NCI-H510A (cell line): ENCODE measurements at places on chromosomes 5 and 9.

GRCh38 chr9:115445655-115446054, 327.7 kb upstream of the TNC start:
- no peak for DNase-seq

DNA sequence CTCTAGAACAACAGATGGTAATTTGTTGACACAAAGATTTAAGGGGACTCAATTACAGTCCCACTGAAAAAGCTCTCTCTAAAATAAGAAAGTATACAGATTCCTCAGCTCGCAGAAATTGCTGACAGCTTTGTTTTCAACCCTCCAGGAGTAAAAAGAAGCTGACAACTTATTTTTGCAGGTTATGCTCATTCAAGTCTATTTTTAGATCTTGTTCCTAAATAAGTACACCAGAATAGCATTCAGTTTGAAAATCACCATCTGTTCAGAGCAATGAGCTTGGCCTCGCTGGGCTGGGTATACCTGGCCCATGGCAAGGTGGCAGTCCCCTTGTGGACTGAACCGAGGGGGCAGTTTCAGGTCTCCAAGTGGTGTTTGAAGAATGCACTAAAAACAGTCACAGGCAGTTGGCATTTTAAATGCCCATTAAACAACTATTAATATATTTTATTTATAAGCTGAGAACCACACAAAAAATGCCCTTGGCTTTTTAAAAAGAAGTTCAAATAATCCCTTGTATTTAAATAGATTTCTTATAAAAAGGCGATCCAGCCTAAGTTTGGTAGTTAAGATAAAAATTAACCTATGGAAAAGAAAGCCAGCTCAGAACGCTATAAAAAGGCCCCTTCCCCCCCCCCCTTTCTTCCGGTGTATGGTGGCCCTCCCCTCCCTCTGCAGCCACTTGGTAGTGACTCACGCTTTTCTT, 169.2 kb downstream of the AUH start:
- DNase-seq, result no peak

GRCh38 chr5:14809369-14810155, 62.0 kb downstream of the ANKH start:
- DNase-seq, result no peak

GRCh38 chr9:87567571-87567970, 69.9 kb downstream of the DAPK1 start:
- no peak for DNase-seq

- no peak for DNase-seq
These were observed 24.9 kb upstream of the SMU1 start for GRCh38 chr9:33101104-33101951.

DNA sequence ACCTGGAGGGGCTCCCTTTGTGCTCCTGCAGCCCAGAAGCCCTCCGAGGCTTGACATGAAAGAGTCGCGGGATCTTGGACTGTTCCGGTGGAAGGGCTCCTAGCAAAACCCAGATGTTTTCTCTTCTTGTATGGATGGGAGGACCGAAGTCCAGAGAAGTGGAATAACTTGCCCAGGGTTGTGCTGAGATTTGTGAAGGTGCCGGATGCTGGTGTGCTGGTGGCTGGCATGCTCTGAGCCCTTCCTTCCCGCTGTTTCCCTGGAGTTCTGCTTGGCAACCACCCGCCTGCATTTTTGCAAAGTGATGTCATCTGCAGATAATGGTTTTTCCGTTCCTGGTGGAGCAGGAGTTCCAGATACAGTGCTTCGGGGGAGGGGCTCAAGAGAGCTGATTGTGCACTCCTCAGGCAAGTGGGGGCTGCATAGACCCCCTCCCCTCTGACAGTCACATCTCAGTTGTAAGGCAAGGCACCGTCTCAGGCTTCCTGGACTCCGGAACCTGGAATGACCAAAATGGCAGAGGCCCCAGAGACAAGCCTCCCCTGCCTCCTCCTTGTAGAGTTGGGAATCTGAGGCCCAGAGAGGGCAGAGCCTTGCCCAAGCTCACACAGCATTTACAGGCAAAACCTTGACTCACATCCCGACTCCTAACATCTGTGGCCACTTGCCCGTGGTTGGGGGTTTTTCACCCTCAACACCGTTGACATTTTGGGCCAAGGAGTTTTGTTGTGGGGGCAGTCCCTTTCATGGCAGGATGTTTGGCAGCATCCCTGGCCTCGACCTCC, 157.0 kb downstream of the RGS3 start:
- DNase-seq, result no peak

DNA sequence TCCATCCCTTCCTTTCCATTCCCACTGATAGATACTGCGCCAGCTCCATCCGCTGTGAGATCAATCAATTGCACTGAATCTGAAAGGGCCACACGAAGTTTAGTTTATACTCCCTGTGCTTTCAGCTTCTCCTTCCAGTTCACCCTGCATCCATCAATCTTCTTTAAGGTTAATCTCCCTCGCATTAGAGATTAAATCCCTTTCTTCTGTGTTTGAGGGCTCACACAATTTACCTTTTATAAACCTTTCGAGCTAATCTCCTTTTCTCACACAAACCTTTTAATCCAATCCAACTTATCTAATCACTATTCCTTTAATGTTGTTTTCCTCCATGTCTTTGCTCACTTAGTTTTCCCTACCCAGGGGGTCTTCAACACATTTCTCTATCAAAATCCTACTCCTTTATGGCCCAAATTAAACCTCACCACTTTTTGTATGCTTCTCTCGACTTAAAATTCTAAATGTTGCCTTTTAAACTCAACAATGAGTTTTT, 64.6 kb upstream of the HAPLN1 start:
- DNase-seq, result no peak

DNA sequence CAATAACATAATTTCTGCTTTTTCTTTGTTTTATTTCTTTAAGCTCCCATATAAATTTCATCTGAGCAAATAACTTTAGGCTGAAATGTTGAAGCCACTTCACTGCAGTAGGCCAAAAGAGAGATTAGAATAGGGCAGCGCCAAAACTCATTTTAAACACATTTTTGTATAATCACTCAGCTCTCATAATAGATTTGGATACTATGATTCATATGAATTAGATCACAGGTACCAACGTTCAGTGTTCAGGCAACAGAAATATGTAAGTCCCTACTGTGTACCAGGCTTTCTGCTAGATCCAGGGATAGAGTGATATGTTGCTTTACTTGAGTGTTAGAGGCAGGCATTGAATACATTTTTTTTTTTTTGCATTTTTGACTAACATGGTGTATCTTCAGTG, 370.5 kb downstream of the PTPRD start:
- DNase-seq, result no peak

DNA sequence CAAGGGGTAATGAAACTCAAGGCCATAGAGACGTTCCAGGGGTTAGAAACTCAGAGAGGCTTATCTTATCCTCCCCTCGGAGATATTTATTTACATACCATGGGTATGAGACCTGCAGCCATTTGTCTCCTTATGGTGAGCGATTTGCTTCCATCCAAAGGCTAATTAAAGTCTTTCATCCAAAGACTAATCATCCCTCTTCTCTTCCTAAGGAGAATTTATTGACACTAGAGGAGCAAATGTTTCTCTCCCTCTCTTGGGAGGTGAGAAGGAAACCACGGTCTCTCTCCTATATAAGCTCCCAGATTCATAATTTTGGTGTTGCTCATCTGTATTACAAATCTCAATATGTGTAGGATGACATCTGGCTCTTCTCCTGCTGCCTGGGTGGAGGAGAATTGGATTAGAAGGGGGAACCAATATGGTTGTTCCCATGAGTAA, 31.0 kb upstream of the RPS23 start:
- DNase-seq, result no peak

DNA sequence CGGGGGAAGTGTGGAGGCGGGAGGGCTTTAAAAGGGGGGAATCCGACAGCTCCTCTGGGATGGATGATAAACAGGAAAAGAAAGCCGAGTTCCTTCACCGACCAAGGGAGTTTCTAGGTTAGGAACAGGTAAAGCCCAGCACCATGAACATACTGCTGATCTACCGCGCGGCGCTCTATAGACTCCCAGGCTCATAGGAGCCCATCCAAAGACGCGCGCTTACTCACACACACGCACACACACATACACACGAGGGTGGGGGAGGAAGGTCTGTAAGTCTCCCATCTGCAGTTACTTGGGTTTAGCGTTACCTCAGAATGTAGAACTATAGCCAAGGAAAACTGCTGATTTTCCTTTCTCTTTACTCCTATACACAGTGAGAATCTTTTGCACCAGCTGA, 2.6 kb upstream of the GABRB2 start:
- no peak for DNase-seq

- no peak for DNase-seq
These were observed 54.6 kb downstream of the NLN start for GRCh38 chr5:65776441-65777141.

GRCh38 chr5:158922263-158922592, 177.5 kb downstream of the EBF1 start:
- DNase-seq, result no peak

DNA sequence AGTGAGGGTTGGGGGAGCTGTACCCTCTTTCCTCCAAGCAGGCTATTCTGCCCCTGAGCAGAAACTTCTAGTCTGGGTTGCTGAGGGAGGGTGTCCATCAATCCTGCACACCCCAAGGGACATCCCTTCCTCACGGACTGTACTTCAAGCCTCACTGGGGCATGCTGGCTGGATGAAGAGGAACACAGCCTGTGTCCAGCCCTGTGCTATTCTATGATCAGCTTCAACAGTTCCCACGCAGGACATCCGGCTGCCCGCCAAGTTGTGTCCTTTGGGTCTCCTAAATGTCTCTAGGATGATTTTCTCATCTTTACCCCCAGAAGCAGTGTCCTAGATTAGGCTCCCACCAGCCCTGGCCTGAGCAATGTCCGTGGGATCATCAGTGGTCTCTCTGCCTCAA, 68.1 kb downstream of the CRB2 start:
- no peak for DNase-seq

- DNase-seq, result peak; percentile 60
These were observed at the start of gene EIF4EBP3 for GRCh38 chr5:140547508-140548299. Gene EIF4EBP3, plus strand, starts transcription at chr5:140547662. Its CDS starts 76 bp downstream, at chr5:140547738.

DNA sequence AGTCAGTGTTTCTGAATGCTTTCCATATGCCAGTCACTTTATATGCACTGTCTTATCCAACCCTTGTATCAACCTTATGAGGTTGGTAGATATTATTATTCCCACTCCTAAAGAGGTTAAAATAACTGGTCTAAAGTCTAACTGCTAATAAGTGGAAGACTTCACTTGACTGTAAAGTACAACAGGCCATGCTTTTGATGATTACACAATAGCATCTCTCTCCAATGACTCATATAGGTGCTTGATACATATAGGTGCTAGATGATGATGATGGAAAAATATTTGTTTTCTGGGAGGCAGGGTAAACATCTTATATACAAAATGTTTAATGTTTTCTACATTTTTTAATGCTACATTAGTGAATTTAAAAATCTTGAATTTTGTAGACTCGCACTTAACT, 75.9 kb upstream of the NR3C1 start:
- DNase-seq, result no peak

- DNase-seq, result no peak
These were observed 12.8 kb upstream of the ZFP62 start for GRCh38 chr5:180873615-180874520.

GRCh38 chr9:76431601-76432000, 27.4 kb upstream of the GCNT1 start:
- no peak for DNase-seq

DNA sequence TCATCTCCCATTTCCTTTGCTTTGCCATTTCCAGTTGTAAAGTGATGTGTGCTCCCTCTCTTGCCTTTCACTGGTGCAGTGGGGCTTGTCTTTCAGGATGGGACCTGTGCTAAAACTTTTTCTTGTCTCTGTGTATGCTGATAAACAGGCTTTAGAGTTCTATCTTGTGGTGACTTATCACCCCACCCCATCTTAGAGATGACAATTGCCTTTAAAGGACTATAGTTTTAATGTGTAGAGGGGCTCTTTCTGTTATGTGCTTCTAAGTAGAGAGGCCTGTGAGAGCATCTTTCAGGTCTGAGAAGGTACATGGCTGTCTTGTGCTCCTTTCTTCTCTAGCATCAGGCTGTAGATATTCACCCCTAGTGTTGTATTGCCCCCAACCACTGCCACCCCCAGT, 21.9 kb downstream of the MAN2A1 start:
- no peak for DNase-seq

DNA sequence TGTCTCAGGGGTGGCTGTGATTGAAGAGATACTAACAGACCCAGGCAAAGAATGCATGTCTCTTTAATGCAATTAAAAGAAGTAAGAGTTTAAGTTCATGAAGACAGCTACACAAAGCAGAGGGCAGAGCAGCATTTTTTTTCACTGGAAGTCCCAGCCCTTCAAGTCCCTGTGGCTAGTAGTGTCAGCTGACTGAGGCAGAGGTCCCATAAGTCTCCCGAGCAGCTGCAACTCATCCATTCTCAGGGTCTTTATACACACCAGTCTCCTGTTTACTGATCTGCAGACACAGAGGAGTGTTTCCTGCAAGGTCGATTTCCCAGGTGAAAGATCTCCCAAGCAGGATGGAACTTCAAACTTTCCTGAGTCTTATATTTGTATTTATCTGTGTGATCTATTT, 169.4 kb upstream of the GLRA1 start:
- DNase-seq, result no peak

DNA sequence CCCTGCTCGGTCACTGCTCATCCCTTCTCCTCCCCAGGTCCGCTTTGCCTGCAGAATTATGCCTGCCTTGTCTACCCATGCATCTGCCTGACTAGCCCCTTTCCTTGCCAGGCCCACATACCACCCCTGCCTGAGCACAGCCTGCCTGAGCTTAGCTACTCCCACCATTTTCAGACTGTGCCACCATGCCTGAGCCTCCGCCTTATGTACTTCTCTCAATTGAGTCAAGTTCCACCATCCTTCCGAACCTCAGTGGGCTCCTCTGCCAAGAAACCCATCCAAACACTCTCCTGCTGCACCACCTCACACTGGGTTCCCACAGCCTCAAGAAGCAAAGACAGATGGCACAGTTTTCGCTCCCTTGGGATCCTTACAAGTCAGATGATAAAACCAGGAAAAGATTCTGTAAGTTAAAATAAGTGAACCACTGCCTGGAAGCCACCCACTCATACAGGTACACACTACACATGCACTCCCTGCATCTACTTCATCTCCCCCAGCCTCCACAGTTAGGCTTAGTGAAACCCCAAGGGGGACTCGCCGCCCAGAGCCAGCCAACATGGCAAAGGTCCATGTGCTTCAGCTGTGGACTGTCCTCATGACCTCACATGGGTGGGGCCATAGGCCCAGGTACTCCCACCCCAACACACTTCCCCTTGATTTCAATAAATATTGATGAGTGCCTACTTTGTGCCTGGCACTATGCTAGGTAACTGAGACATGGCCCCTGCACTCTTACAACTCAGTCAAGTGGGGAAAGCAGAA, 23.1 kb downstream of the P4HA2 start:
- no peak for DNase-seq
